ENCODE measurements at places on chromosomes 12 and 14.

- DNase-seq: no peak
Measured at GRCh38 chr14:95769976-95770375, 56.1 kb upstream of the TCL1A start.

DNA sequence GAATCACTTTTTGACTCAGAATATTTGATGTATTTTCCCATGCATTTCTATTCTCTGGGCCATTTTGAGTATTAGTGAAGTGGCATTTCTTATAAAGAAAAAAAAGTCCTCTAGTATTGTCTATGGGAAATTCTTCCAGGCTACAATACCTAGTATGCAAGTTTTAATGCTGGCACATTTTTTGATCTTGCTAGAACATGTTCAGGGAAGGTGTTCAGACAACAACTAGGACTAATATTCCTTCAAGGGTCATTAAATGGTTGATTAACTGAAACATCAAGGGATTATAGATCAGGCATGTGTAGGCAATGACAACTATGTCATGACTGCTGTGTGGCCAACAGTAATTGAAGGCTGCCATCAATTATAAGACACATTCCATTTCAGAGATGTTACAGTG is 7.7 kb downstream of the CCDC184 start:
- DNase-seq: no peak

GRCh38 chr12:94534278-94534677 is 74.6 kb upstream of the CEP83 start:
- no peak for DNase-seq

- no peak for DNase-seq
Measured at GRCh38 chr12:52871291-52872039, 22.7 kb upstream of the KRT78 start.

DNA sequence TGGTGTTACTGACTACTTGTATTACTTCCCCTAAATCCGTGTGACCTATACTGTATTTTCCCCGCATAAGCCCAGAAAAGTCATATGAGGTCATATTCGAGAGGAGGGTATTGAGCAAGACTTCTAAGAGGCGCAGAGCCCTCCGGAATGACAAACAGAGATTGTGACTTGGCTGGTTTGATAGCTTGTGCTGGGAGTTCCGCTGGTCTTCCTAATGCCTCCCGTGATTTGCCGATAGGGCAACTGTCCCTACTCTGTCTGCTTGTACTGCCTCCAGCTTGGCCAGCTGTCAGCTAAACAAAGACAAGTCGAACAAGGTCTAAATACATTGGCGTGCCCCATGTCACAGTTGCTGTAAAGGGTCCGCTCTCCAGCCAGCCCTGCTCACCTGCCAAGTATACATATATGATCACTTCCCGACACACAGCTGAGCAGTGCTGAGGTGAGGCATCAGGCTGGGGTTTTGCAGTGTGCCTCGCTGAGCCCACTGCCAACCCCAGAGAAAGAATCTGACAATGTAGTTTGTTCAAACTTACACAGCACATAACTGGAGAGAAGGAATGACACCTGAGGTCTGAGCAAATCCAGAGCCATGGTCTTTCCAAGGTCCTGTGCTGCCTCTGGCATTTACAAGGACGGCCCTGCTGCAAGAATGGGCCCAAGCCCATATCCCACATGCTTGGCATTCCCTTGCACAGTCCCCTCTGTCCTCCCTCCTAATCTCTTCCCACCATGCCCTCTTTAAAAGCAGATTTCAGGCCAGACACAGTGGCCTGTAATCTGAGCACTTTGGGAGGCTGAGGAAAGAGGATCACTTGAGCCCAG is 23.7 kb downstream of the LGMN start:
- DNase-seq: no peak

DNA sequence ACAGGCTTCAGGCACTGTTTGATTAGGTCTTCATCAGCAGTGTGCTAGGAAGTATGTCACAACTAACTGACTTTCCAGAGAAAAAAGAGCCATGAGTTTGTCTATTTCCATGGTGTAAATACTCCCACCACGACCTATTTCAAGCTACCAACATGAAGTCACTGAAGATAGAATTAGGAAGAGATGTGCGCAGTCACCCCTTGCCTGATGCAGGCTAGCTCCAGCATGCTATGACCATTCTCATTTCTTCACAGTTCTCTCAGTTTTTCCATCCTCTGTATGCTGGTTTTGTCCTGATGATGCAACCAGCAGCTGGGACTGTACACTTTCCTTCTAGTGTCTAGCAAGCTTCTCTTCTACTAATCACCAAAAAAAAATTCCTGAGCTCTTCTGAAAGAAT is 191.6 kb upstream of the NUDT4 start:
- DNase-seq: no peak

DNA sequence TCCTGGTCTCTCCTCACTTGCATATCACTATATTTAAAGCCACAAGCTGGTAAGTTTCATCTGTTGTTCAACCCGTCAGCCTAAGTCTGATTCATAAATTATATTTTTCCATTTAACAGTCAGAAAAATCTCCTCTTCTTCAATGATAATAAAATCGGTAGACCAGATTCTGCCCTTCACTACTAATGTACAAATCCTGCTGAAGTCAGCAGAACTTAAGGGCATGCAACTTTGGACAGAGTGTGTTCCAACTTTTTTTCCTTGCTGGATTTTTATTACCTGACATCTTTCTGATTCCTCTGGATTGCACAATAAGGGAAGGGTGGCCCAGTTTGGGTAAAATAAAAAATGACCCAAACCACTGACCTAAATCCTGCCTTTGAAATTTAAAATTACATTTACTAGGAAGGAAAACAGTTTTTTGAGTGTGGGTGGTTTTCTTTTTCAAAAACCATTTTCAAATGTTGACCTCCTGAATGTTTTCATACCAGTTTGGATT is 125.4 kb upstream of the DIO2 start:
- DNase-seq: no peak
